ENCODE measurements at places on chromosomes 4 and X.

GRCh38 chrX:120305531-120306141, 5.6 kb downstream of the TMEM255A start:
- no peak for DNase-seq

GRCh38 chrX:35819241-35819640, 21.1 kb downstream of the MAGEB16 start:
- no peak for DNase-seq

DNA sequence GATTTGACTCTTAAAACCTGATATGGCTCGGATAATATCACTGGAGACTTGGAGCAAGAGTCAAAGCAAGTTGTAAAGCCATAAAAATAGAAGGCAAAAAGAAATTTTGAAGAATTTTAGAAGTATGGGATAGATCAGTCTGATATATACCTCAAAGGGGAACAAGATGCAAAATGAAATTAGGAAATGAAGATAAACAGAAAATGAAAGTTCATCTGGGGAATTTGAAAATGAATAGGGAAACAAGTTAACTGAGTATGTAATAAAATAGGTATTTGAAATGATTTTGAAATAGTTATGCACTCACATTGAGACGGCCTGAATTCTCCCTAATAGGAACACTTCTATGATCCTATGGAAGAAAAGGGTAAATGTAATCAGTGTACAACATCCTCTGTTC, 5.7 kb downstream of the CYP2U1 start:
- DNase-seq: no peak

- DNase-seq: no peak
These were observed 51.2 kb downstream of the GATB start for GRCh38 chr4:151709587-151709986.
